ENCODE measurements at places on chromosomes 2 and 18. TPM values are rescaled to one million over a fixed set of nuclear protein-coding genes. Genes with fewer than 3 reads are reported as not detected.

Gene PROKR1
- not detected for total RNA-seq

Gene USP40
- total RNA-seq: 29.3 TPM

Gene GALNT13
- 0.28 TPM for total RNA-seq

Gene RND3
- 750 TPM for total RNA-seq

Gene DUSP2
- total RNA-seq: 2.3 TPM

Gene WNT6
- total RNA-seq: not detected

Gene C2orf78
- total RNA-seq: not detected

Gene L3MBTL4
- under 0.01 TPM for total RNA-seq

Gene TIA1
- total RNA-seq: 69.9 TPM

Gene COX7A2L
- total RNA-seq: 232 TPM

Gene CCDC148
- 2.0 TPM for total RNA-seq

Gene HOXD1
- total RNA-seq: under 0.01 TPM

Gene MALL
- 6.7 TPM for total RNA-seq

Gene ADCYAP1
- not detected for total RNA-seq

Gene SH3RF3
- total RNA-seq: 2.9 TPM

Gene KIF1A
- not detected for total RNA-seq

Gene ZNF532
- total RNA-seq: 58.1 TPM

Measured in regular cardiac myocyte (primary cell).